ENCODE measurements at places on chromosomes 4 and X.

GRCh38 chrX:137479386-137479785 is 86.5 kb upstream of the ZIC3 start:
- DNase-seq = no peak

GRCh38 chr4:126740687-126741086 is 892.1 kb upstream of the INTU start:
- no peak for DNase-seq

GRCh38 chr4:177569434-177569833 is 127.2 kb upstream of the AGA start:
- DNase-seq = no peak

- no peak for DNase-seq
These were observed 897.3 kb upstream of the TENM3 start for GRCh38 chr4:181345931-181346330.

GRCh38 chrX:95885074-95885473 is 799.6 kb upstream of the DIAPH2 start:
- no peak for DNase-seq

DNA sequence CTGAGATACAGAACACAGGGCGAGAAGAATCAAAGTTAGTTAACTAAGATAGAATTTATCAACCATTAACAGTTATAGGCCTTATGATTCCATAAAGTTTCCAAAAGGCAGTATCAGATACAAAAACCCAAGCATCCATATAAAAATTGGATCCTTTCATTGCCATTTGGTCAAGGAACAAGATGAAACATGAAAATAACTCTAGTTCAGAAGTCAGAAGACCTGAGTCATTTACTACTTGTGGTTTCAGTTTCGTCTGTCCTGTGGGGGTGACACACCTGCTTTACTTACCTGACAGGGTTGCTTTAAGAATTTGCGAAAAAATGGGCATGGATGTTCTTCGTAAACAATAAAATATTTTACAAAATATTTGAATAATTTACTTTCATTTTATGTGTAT is 130.8 kb downstream of the ANAPC10 start:
- DNase-seq = no peak

- DNase-seq = peak; percentile 60
These were observed 689 bp upstream of the OGT start for GRCh38 chrX:71532078-71532752.

DNA sequence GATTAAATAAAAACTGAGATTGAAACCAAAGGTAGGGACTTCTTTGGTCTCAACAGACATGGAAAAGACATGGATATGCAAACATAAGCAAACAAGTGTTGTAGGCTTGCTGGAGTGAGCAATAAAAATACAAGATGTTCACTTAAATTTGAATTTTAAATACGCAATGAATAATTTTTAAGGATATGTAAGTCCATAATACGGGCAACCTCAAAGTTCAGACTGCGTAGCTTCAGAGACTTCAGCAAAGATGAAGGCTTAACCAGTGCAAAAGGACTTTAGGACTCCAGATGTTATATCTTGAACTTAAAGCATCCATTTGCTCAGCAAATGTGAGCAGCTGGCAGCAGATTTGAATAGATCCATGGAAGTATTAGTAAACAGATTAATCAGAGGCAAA is 549.3 kb downstream of the ARAP2 start:
- DNase-seq = no peak

GRCh38 chr4:30436394-30436793 is 283.8 kb upstream of the PCDH7 start:
- DNase-seq = no peak

GRCh38 chr4:29549342-29549741 is 1170.8 kb upstream of the PCDH7 start:
- DNase-seq = no peak

GRCh38 chrX:24934279-24934678 is 81.5 kb downstream of the ARX start:
- no peak for DNase-seq

- DNase-seq = no peak
These were observed 2094.5 kb upstream of the AGA start for GRCh38 chr4:179536694-179537093.

DNA sequence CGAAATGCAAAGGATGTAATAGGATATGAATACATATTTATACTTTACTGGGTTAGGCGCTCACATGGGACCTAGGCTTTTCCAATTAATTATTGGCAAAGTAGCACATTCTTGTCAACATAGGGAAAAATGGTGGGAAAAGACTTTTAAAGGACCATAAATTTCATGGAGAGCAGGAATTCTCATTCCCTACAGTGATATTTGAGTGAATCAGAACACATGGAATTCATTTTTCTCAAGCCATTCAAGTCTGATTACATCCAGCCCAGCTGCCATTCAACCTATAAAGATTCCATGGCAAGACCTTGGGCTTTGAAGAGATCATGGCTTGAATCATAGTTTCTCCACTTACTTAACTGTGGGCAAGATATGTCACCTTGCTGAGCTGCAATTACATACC is 150.4 kb downstream of the SOWAHB start:
- no peak for DNase-seq

DNA sequence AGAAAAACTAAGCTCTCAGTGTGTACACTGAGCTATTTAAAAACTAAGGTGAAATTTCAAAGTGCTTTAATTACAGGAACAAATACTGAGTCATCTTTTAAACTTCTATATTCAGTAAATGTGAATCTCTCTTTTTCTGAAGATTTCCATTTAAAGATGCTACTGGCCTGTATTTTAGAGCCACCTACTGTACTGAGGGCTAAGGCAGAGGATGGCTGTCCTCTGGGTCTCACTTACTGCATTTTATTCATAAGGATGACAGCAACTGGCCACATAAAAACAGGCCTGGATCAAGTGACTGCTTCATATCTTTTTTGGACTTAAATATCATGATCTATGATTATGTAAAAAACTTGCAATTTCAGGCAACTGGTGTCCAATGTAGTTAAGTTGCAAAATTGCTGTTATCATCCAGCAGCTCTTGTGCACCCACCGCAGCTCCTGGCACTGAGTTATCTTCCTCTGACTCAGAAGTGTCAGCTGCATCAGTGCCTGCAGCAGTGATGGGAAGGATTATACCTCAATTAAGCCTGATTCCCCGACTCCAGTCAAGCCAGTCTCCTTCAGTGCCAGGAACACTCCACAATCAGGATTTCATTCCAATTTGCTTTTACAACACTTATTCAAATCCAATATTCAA is 1073.7 kb downstream of the PDHA2 start:
- DNase-seq = no peak

DNA sequence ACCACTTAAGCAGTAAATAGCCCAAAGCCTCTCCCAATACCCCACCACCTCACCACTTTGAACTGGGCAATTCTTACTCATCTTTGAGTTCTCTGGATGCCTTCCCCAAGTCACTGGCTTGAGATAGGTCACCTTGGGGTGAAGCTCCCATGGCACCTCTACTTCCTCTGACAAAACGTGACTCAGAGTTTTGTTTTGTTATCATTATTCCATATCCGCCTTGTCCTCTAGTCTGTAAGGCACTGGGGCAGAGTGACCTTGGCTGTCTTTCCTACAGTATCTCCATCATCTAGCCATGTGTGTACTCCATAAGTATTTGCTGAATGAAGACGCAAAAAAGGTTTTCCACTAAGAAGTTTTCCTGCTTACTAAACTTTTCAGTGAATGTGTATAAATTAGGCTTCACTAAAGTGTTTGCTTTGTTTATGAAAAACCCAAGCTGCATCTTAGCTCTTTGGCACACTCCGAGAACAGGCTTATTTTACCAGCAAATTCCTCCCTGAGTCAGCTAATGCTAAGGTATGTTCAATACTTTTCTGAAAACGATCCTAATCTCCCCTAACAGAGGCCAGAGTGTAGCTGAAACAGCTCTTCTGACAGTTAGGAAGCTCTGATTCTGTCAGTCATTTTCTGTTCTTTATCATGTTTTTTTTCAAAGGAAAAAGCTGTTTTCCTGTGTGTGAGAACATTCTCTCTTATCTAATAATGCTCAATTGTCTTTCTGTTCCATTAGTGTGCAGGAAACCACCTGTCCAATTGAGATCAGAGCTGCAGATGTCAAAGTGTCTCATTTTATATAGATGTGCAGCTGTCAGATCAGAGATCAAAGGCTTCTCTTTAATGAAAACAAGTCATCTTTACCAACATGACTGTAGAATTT is 30.2 kb upstream of the TSPAN5 start:
- peak; percentile 24 for DNase-seq

GRCh38 chrX:100081503-100081902 is 328.6 kb downstream of the PCDH19 start:
- no peak for DNase-seq

DNA sequence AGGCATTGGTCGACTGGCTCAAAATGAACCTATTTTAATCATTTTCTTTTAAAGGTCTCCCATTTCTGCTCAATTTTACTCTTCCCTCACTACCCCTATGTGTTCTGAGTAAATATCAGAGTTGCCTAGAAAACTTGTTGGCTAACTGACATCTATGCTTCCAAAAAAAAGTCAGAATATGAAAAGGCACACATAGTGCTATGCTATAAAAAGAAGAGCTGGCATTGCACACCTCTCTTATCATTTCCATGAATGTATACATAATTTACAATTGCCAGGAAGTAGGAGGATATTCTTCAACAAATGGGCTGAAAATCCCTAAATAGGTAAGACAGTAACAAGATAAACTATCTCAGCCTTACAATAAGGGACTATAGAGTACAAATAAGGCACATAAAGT is 70.2 kb downstream of the FRYL start:
- no peak for DNase-seq

DNA sequence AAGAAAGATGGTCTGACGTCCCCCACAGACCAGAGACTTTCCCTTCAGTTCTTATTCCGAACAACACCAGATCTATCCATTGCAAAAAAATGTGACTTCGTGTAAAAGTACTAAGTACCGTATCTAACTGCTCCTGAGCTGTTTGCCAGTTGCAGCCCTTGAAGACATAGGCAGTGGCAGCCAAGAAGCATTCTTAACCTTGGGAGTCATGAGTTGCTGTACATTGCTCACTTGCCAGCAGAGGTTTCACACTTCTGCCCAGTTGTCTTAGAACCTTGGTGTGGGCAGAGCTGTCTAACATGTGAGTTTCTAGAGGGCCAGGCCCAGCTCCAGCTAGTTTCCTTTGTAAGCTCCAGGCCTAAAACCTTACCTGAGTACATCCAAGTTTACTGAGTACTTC is 10.5 kb upstream of the CHRDL1 start:
- DNase-seq = no peak

- DNase-seq = no peak
These were observed 72.6 kb downstream of the GATB start for GRCh38 chr4:151688003-151688784.

- no peak for DNase-seq
These were observed 95.9 kb upstream of the MYOZ2 start for GRCh38 chr4:119039779-119040178.

- no peak for DNase-seq
These were observed 546.5 kb upstream of the SMIM31 start for GRCh38 chr4:164207460-164207859.

DNA sequence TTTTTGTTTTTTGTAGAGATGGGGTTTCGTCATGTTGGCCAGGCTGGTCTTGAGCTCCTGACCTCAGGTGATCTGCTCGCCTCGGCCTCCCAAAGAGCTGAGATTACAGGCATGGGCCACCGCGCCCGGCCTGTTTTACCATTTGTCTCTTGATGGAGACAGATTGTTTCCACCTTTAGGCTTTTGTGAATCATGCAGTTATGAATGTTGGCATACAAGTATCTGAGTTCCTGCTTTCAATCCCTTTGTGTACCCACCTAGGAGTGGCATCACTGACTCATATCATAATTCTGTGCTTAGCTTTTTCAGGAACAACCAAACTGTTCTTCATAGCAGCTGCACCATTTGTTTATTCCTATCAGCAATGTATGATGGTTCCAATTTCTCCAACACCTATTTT is 20.2 kb upstream of the MGST2 start:
- DNase-seq = no peak

- no peak for DNase-seq
These were observed 39.1 kb upstream of the NOCT start for GRCh38 chr4:138976526-138976925.

- DNase-seq = no peak
These were observed 12.4 kb upstream of the CYBB start for GRCh38 chrX:37767430-37767829.

GRCh38 chrX:107646735-107647134 is 18.4 kb downstream of the PRPS1 start:
- no peak for DNase-seq

- no peak for DNase-seq
These were observed 1387.2 kb downstream of the STIM2 start for GRCh38 chr4:28247805-28248204.

GRCh38 chr4:138399081-138399480 is 156.9 kb upstream of the SLC7A11 start:
- DNase-seq = no peak

- no peak for DNase-seq
These were observed 481.0 kb downstream of the BCOR start for GRCh38 chrX:39616731-39617130.

DNA sequence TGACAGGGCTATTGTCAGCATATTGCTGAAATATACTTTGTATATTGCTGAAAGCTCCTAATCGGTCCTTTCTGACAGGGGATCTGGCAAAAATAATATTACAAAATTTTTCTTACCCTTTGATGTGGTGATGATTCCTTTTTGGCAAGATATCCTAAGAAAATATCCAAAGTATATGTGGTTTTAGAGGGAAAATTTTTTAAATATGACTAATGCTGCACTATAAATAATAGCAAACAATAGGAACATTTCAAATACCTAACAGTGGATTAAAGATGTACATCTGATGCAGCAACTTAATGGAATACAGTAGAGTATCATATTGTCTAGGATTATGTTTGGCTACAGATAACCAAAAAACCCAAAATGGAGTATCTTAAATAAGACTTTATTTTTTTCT is 49.6 kb downstream of the RRAGB start:
- DNase-seq = no peak

All from activated naive CD4-positive, alpha-beta T cell treated with Interleukin-2 at 50 U/mL for 16 hours (primary cell).